ENCODE measurements at places on chromosomes 5 and 9. TPM values are rescaled to one million over a fixed set of nuclear protein-coding genes. Genes with fewer than 3 reads are reported as not detected.

DNA sequence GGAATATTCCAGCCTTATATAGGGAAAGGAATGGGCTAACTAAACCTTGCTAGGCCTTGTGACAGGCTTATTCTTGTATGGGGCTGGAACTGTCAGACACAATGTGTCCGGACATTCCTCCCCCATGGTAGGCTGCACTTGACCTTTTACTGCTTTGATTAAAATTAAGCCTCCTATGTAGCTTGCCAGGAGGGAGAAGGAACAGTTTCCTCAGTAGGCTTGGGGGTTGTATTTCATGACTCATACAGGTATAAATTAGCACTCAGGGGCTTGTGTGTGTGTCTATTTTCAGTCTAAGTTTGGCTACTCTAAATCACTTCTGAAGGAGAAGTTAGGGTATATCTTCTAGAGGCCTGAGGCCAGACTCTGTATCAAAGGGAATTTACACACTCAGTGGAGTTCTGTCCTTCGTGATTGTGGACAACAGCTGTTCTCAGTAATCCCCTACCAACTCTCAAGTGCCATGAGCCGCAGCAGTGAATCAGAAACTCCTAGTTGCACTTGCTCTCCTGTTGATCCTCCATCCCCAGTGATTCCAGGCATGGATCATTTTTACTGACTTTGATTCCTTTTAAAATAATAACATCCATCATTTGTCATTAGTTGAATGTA is 16.4 kb downstream of the ADAMTS16 start:
- no peak overlapping the region for H3K27ac ChIP-seq
- no peaks in the 10 kb centered on the region for H3K4me1 ChIP-seq
- no peaks in the 10 kb centered on the region for H3K36me3 ChIP-seq
- H3K4me3 ChIP-seq, result no peak overlapping the region

The CER1 gene
- not detected for total RNA-seq

The ADGRV1 gene
- 0.44 TPM for total RNA-seq

GRCh38 chr5:135890296-135890695 is 5.3 kb downstream of the IL9 start:
- DNase-seq, result no peak
- H3K27me3 ChIP-seq, result no peaks in the 10 kb centered on the region
- peaks cover 5% of the 10 kb centered on the region for H3K4me1 ChIP-seq
- H3K4me3 ChIP-seq, result no peak overlapping the region

The STOML2 gene
- 271 TPM for total RNA-seq
